ENCODE measurements at places on chromosomes 13 and 19.

GRCh38 chr13:111872475-111873150 is 194.3 kb upstream of the SOX1 start:
- no peak for DNase-seq

DNA sequence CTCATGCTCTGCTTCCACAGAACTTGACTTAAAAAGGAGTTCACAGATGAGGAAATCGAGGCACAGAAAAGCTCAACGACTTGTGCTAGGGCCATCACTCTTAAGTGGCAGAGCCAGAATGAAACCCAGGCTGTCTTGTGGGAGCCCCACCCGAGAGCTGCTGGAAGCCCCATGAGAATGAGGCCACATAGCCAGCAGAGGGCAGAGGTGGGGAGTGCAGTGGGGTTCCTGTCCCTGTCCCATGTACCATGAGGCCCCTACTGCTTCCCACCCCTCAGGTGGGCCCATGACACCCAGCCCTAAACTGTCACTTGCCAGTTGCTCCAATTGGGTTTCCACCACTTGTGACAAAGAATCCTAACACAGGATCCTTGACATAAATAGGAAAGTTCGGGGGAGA is 175.9 kb downstream of the IRS2 start:
- DNase-seq: no peak

GRCh38 chr19:29404015-29404414 is 121.8 kb upstream of the VSTM2B start:
- DNase-seq: no peak

GRCh38 chr13:24539500-24540165 is 27.1 kb upstream of the PARP4 start:
- DNase-seq: no peak

DNA sequence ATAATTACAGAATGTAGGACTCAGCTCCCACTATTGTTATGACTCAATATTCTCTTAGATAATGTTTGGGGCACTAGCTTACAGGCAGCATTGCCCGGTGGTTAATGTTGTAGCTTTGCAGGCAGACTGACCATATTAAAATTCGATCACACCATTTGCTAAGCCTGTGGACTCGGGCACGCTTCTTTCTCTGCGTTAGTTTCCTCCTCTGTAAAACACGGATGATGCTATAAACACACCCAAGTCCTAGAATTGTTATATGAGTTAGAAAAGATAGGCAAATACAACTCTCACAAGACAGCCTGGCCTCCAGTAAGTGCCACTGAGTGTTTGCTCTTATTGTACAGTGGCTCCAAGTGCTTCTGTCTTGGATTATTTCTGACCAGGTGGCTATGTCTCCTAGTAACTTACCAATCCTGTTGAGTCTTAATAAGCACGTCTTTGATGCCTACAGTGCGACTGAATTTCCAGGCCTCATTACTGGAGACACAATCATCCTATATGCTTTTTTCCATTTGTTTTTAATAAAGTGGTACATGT is 50.0 kb upstream of the ALOX5AP start:
- no peak for DNase-seq

DNA sequence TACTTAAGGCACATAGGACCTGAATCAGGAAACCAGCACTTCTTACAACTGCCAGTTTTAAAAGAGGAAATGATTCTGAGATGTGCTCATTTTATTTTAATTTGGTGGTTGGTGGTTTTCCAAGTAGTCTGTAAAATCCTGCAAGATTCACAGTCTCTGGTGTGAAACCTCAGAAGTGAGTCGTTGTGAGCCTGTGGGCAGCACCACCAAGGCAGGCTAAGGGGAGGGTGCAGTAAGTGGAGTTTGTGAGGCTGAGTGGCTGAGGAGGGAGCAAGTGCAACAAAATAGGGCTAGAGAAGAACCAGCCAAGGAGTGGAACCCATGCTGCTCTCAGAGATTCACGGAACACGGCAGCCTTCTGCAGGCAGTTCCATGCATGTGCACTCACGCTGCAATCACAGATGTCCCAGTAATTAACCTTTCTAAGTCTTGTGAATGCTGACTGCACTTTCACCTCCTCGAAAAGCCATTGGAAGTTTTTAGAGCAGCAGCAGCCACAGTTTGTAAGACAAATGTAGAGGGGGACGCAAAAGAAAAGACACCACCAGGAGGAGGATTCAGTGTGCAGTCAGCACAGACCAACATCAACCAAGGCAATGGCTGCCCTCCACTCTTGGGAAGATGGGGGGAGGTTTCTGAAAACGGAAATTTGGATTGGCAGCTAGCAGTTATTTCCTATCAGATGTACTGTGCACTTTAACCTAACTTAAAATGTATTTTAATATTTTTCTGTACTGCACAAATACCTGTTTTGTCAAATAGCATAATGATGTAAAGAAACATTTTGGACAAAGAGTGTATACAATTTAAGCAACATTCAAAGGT is 44.9 kb downstream of the ESD start:
- DNase-seq: no peak

- DNase-seq: no peak
These were observed 1159.1 kb downstream of the PCDH9 start for GRCh38 chr13:66071029-66071428.

- DNase-seq: no peak
These were observed 20.4 kb downstream of the ZMYM2 start for GRCh38 chr13:19978831-19979437.

Measured in cerebellar nuclear complex (tissue), 1 donor.